ENCODE measurements at places on chromosomes 11 and 22.

- peak; percentile 67 for DNase-seq
Measured at GRCh38 chr22:24156141-24156912, 25.0 kb upstream of the SUSD2 start.

DNA sequence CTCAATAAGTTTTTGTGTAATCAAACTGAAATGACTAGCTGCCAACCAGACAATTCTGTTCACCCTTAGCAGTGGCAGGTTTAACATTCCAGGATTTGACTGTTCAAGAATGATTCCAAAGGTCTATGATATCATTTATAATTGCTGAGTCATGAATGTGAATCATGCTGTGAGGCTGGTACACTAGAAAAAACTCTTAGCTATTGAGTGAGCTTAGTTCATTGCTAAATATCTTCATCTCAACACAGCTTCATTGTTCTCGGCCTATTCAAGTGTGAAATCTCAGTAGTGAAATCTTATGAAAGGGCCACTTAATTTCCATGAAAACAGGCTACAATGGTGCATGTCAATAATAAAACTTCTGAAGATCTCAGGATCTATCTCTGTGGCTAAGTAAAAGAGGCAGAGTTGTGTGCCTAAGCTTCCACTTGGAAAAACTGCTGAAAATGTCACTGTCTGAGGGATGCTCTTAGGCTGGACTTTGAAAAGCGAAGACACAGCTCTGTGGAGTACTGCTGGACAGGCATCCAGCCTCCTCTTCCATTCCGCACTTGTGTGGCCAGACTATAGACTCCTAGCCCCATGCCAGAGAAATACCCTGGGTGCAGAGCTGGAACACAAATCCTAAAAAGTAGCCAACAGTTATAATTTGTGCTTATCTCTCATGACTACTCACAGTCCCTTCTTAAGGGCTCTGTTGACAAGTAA, 12.8 kb downstream of the AQP11 start:
- DNase-seq = no peak

DNA sequence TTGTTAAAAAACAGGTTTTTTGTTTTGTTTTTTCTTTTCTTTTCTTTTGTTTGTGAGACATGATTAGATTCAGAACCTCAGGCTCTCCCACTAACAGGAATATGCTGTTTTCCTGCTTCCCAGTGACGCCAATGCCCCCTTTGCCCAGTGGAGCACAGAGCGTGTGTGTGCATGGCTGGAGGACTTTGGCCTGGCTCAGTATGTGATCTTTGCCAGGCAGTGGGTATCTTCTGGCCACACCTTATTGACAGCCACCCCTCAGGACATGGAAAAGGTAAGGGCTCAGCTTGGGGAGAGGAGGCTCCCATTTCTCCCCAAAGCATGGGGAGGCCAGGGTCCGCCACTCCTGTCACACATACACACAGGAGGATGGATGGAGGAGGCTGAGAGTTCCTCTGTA, 25.0 kb downstream of the CYB5R2 start:
- no peak for DNase-seq

DNA sequence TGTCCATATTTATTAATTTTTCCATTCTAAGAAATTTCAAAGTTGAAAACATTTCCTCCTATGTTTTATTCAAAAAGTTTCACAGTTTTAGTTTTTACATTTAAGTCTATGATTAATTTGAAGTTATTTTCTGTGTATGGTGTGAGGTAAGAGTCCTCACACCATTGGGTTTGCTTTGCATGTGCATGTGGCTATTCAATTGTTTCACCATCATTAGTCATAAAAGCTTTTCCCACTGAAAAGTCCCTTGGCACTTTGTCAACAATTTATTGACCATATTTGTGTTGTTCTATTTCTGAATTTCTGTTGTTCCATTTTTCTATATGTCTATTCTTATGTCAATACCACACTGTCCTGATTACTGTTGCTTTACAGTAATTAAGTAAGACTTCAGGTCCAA, 186.5 kb downstream of the KIF18A start:
- DNase-seq = no peak

GRCh38 chr22:38257181-38257580, 15.6 kb downstream of the TMEM184B start:
- DNase-seq = no peak

DNA sequence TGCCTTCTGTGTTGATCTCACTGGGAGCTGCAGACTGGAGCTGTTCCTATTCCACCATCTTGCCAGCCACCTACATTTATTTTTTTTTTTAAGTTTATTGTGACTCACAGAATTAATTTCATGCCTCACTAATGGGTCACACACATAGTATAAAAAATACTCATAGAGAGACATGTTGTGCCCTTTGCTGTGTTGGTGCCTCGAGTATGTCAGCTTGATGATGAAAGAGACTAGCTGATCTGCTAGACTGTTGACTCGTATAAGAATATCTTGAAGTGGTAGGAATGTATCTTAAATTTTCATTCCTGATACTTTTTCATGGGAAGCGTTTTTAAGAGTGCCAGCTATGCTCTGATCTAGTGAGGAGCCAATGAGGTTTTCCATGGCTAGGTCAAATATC, 28.6 kb upstream of the AMPD3 start:
- no peak for DNase-seq

DNA sequence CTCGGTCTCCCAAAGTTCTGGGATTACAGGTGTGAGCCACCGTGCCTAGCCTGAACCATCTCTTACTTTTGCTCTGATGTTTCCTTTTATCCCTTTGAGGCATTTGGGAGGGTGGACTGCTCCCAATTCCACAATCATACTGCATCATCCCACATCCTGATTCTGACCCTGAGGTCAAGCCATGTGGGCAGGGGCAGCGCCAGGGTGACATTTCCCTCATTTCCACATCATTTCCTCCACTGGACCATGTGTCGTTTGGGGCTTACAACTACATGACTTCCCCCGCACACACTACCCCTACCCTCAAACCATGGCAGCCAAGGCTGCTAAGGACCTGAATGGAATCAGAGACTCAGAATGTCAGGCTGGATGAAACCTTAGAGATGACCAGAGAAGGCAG, 26.4 kb upstream of the ZBTB16 start:
- DNase-seq = no peak

- DNase-seq = peak; percentile 20
Measured at GRCh38 chr11:7672960-7673723, at the start of gene CYB5R2. Gene CYB5R2 (minus strand): TSS chr11:7673500. CDS start chr11:7672825, 675 bp downstream.

DNA sequence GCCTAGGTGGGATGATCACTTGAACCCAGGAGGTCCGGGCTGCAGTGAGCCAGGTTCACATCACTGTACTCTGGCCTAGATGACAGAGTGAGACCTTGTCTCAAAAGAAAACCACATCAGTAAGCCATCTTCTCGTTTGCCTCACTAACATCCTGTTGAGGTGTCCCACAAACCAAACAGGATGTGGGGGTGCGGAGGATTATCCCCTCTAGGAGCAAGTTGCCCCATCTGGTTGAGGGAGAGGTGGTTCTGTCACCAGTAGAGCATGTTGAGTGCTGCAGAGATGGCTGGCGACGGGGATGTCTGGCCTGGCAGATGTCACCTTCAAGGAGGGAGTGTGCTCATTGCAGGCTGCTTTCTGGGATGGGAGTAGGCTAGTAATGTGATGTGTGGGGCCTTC, 72.4 kb downstream of the ZNRF3 start:
- DNase-seq = peak; percentile 64

DNA sequence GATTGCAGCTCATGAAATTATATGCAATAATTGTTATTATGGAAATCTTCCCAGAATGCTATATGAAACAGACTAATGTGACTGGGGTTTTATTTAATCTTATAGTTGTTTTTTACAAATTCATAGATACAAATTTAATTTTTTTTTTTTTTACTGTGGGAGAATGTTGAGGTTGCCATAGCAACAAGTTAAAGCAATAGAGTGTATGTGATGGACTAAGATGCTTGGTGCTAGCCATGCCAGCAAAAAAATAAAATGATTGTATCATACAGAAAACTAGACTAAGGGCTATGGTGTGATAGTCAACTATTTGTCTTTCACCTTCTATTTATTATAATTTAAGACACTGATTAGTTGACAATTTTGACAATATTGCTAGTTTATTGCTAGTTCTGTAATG, 163.2 kb upstream of the BLID start:
- DNase-seq = no peak

DNA sequence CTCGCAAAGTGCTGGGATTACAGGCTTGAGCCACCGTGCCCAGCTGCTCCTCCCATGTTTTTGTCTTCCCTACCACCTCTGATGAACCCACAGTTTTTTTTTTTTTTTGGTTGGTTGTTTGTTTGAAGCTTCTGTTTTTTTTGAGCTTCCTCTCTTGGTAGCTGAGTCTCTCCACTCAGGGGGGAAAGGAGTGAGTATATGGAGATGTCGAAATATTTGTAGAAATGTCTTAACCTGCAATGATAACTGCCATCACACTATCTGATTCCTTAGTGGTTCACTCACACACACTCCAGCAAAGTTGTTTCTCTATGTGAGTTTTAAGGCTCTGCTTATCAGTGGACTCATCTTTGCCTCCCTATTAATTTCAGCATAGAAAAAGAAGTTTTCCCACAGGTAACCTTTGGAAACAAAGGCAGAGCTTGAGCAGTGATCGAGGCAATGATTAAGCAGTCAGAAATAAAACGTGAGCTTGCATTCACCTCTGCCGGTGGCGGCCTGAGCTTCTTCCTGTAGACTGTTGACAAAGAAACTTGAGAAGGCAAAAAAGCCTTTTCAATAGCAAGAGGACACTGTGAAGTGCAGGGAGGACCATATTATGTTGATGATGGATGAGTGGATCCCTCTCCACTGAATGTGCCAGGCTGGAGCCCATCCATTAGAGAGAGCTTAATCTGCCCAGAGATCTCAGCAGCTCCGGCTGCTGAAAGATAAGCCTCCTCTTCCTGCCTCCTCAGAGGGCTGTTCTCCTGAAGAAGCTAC, 29.0 kb upstream of the RASSF10 start:
- no peak for DNase-seq

DNA sequence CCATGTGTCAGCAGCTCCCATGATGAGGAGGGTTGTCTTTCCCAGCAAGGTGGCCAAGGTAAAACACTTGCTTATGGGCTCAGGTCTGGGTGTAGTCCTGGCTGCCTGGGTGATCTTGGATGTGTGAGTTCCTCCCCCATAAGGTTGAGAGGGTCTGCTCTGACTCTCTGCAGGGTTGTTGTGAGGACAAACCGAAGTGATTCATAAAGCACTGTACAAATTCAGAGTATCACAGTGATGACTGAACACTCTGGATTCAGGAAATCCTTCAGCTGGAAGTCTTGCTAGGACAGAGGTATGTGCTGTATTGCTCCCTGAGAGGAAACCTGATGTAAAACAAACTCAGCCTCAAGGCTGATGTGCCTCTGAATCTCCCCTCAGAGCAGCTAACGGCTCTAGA, 220.9 kb upstream of the PITPNB start:
- DNase-seq = no peak

DNA sequence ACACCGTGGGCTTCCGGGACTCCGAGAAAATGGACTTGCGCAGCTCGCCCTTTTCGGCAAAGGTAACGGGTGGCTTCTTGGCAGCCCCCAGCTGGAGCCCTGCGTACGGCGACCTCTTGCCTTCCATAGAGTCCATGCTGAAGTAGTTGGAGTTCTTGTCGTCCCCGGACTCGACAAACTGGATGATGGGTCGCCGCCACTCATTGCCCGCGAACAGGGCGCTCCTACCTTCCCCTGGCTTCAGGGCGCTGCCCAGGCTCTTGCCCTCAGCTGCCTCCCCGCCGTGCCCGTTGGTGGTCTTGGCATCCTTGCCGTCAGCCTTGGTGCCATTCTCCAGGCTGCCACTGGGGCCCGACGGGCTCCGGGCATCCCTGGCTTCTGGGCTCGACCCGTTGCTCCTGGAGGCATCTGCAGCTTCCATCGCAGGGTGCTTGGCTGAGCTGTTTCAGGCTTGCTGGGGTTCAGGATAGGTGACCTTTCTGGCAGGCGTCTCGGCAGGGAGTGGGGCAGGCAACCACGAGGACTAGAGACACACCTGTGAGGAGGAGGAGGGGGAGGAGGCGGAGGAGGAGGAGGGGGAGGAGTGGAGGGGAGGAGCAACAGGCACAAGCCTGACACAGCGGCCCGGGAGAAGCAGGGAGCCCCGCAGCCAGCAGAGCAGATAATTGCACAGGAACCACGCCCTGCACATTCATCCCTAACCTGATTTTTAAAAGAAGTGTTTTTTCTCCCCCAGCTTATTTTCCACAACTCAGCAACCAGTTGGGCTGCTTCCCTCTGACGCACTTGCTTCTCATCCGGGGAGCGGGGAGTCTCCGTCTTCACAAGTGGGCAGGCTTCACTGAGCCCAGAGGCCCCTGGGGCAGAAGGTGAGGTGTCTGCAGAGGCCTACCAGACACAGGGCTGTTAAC, at the start of gene TRIM29:
Gene TRIM29, minus strand, starts transcription at position 503 of the 911 bp plus-strand sequence. Its CDS starts 82 bp downstream, at position 421.
- DNase-seq = no peak

GRCh38 chr11:58394195-58394594, 12.5 kb downstream of the OR5B3 start:
- no peak for DNase-seq

Data from stimulated activated CD4-positive, alpha-beta T cell treated with anti-CD3 and anti-CD28 coated beads, Interleukin-4, amount 100 ng/mL, for 4 hours (primary cell).